ENCODE measurements at places on chromosomes 1 and 21. TPM values are rescaled to one million over a fixed set of nuclear protein-coding genes. Genes with fewer than 3 reads are reported as not detected.

The GOLPH3L gene
- polyA plus RNA-seq, result 31.7 TPM

The SPRR2A gene
- not detected for polyA plus RNA-seq

The PTGS2 gene
- polyA plus RNA-seq, result 2.1 TPM

The NOL9 gene
- polyA plus RNA-seq, result 23.6 TPM

The TMEM125 gene
- polyA plus RNA-seq, result not detected

The OR2L2 gene
- polyA plus RNA-seq, result not detected

The TMEM82 gene
- not detected for polyA plus RNA-seq

The LAX1 gene
- not detected for polyA plus RNA-seq

The SPTA1 gene
- 0.01 TPM for polyA plus RNA-seq

The MX2 gene
- polyA plus RNA-seq, result 0.82 TPM

The ITGB2 gene
- not detected for polyA plus RNA-seq

The ADCY10 gene
- 0.11 TPM for polyA plus RNA-seq

The PAQR6 gene
- polyA plus RNA-seq, result 0.20 TPM

The CLIC6 gene
- polyA plus RNA-seq, result not detected

The CR1 gene
- polyA plus RNA-seq, result not detected

The SPRR2E gene
- polyA plus RNA-seq, result not detected

The METTL18 gene
- 4.4 TPM for polyA plus RNA-seq

The OBSCN gene
- polyA plus RNA-seq, result 5.9 TPM

The SERTAD4 gene
- 1.8 TPM for polyA plus RNA-seq

The C1orf185 gene
- polyA plus RNA-seq, result not detected

The C1orf226 gene
- polyA plus RNA-seq, result 0.11 TPM

The RPS6KC1 gene
- polyA plus RNA-seq, result 20.0 TPM

The COA7 gene
- 12.0 TPM for polyA plus RNA-seq

The LMOD1 gene
- polyA plus RNA-seq, result 52.6 TPM

The TFAP2E gene
- 0.06 TPM for polyA plus RNA-seq

The PDZK1 gene
- polyA plus RNA-seq, result 2.0 TPM

The TAF1A gene
- 4.9 TPM for polyA plus RNA-seq

The KRTAP20-3 gene
- not detected for polyA plus RNA-seq

The MAGI3 gene
- polyA plus RNA-seq, result 4.8 TPM

The BGLAP gene
- 0.12 TPM for polyA plus RNA-seq

The OVAAL gene
- not detected for polyA plus RNA-seq

The RUNX1 gene
- 20.9 TPM for polyA plus RNA-seq

The ILDR2 gene
- 0.10 TPM for polyA plus RNA-seq

The ERICH3 gene
- not detected for polyA plus RNA-seq

The ACOT11 gene
- 1.2 TPM for polyA plus RNA-seq

The FMOD gene
- 5.4 TPM for polyA plus RNA-seq

The TFF2 gene
- not detected for polyA plus RNA-seq

The CORT gene
- polyA plus RNA-seq, result not detected

The PLEKHA6 gene
- 6.8 TPM for polyA plus RNA-seq

The FAM177B gene
- polyA plus RNA-seq, result not detected

The TNFSF4 gene
- polyA plus RNA-seq, result 29.3 TPM

The FCAMR gene
- polyA plus RNA-seq, result not detected

The LAPTM5 gene
- polyA plus RNA-seq, result 0.53 TPM

The CHRM3 gene
- polyA plus RNA-seq, result 0.02 TPM

The ZRANB2 gene
- 126 TPM for polyA plus RNA-seq

The PRAMEF18 gene
- polyA plus RNA-seq, result not detected

The RHOU gene
- 1.4 TPM for polyA plus RNA-seq

The AMY1C gene
- polyA plus RNA-seq, result not detected

The UBXN10 gene
- polyA plus RNA-seq, result not detected

The GOLT1A gene
- polyA plus RNA-seq, result not detected

The PLA2G4A gene
- polyA plus RNA-seq, result 5.5 TPM

Measured in AG04450 (cell line).